NCI-H1417 (cell line): ENCODE measurements at places on chromosomes 5 and 9.

GRCh38 chr5:10539687-10539998 is 24.2 kb upstream of the ANKRD33B start:
- no peak for DNase-seq

DNA sequence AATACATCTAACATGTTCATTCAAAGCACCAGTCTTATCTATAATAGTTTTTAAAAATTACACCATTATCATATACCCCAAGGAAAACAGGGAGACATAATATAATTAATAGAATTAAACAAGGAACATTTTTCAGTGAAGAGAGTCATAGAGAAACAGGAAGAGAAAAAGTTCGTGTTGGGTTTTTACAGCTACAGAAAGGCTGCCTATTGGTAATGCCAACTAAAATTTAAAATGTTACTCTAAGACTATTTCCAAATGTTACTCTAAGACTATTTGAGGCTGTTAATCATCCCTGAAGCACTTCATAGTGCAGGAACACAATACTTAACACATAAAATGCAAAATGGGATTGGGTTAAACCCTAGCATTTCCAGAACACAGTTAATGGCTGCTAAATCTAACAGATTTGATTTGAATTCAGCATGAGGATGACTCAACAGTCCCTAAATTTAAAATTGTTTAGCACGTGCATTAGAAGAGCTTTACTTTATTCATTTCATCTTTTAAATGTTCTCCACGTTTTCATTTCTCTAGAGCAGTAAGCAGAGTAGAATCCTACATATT is 54.5 kb downstream of the OXCT1 start:
- DNase-seq, result no peak

GRCh38 chr5:57834829-57835608 is 352.4 kb upstream of the ACTBL2 start:
- peak; percentile 68 for DNase-seq

- DNase-seq, result no peak
These were observed 98.4 kb downstream of the LIX1 start for GRCh38 chr5:97044052-97044451.

GRCh38 chr9:14909961-14910805 is at the start of gene FREM1:
FREM1 (minus strand) TSS chr9:14910428; CDS start chr9:14868977, 41,451 bp downstream.
- DNase-seq, result peak; percentile 10
